Peyer's patch (tissue), 4 donors: ENCODE measurements at places on chromosomes 5 and 9. TPM values are rescaled to one million over a fixed set of nuclear protein-coding genes. Genes with fewer than 3 reads are reported as not detected.

The CCL21 gene
- total RNA-seq, result 85.2 TPM

The GABBR2 gene
- total RNA-seq, result not detected

The LECT2 gene
- total RNA-seq, result not detected

The QRFP gene
- not detected for total RNA-seq

The ZNF618 gene
- 26.4 TPM for total RNA-seq

The FUBP3 gene
- total RNA-seq, result 32.3 TPM

The ANKRD34B gene
- not detected for total RNA-seq

The LCN9 gene
- total RNA-seq, result not detected

The ANKRD55 gene
- 8.3 TPM for total RNA-seq

DNA sequence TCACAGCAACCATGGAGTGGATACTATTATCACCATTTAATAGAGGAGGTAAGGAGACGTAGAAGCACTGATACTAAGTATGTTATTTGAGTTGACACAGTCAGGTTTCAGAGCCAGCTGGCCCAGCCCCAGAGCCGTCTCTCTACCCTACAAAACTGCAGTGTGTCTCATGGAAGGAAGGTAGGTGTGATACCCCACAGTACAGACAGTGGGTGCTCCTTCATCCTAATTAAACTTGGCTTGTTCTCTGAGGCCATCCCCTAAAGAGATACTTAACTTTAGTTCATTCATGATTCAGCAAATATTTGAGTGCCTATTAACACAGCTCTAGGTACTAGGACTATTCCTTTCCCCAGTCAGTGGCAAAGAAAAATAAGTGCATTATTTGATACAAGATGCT lies 22.6 kb downstream of the PIP5K1B start:
- no peaks in the 10 kb centered on the region for H3K27me3 ChIP-seq
- no peaks in the 10 kb centered on the region for H3K36me3 ChIP-seq
- H3K4me1 ChIP-seq, result no peaks in the 10 kb centered on the region
- no peak for DNase-seq
- no peak overlapping the region for H3K4me3 ChIP-seq
- no peak overlapping the region for H3K27ac ChIP-seq

- no peak for DNase-seq
- H3K27ac ChIP-seq, result no peak overlapping the region
- no peaks in the 10 kb centered on the region for H3K36me3 ChIP-seq
- H3K4me1 ChIP-seq, result no peaks in the 10 kb centered on the region
- H3K27me3 ChIP-seq, result no peaks in the 10 kb centered on the region
- no peak overlapping the region for H3K4me3 ChIP-seq
Observed at GRCh38 chr5:5321137-5321536, 101.3 kb upstream of the ICE1 start.

DNA sequence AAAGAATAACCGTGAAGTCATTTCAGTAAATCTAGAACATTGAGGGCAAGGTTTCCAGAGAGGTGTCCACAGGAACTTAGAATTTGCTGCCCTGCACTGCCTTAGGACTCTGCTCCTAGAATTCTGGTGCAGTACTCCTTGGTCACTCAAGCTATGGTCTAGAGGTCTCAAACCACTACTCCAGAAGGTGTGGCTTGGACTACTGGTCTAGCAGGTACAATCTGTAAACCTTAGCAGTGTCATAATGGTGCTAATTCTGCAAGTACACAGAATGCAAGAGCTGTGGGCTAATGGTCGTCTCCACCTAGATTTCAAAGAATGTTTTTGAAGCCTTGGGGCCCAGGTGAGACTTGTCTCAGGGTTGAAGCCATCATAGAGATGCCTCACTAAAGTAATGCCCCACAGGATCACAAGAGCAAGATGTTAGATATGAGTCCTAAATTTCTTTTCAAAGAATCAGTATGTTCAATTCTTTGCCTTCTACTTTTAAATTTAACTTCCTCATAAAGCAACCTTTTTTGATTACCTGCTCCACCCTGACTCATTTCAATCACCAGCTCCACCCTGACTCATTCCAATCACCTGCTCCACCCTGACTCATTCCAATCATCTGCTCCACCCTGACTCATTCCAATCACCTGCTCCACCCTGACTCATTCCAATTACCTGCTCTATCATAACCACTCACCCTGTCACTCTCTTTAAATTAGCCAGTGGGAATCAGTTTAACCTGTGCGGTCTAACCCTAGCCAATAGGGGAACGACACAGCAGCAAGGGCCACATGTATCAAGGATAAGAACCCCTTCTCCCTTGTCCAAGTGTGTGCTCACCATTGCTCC lies 1111.8 kb upstream of the ACO1 start:
- no peaks in the 10 kb centered on the region for H3K27me3 ChIP-seq
- no peak overlapping the region for H3K4me3 ChIP-seq
- DNase-seq, result no peak
- H3K27ac ChIP-seq, result no peak overlapping the region

GRCh38 chr5:132176987-132177386 lies 50.7 kb downstream of the P4HA2 start:
- no peak overlapping the region for H3K27ac ChIP-seq
- H3K27me3 ChIP-seq, result no peaks in the 10 kb centered on the region
- no peaks in the 10 kb centered on the region for H3K36me3 ChIP-seq

- no peaks in the 10 kb centered on the region for H3K4me1 ChIP-seq
- no peak overlapping the region for H3K27ac ChIP-seq
- no peaks in the 10 kb centered on the region for H3K36me3 ChIP-seq
- no peaks in the 10 kb centered on the region for H3K27me3 ChIP-seq
Observed at GRCh38 chr9:12464910-12465512, 228.2 kb upstream of the TYRP1 start.

GRCh38 chr9:132637801-132638200 lies 32.0 kb downstream of the DDX31 start:
- no peak overlapping the region for H3K4me3 ChIP-seq
- no peaks in the 10 kb centered on the region for H3K4me1 ChIP-seq
- no peaks in the 10 kb centered on the region for H3K27me3 ChIP-seq
- H3K36me3 ChIP-seq, result peaks cover 22% of the 10 kb centered on the region
- no peak overlapping the region for H3K27ac ChIP-seq

DNA sequence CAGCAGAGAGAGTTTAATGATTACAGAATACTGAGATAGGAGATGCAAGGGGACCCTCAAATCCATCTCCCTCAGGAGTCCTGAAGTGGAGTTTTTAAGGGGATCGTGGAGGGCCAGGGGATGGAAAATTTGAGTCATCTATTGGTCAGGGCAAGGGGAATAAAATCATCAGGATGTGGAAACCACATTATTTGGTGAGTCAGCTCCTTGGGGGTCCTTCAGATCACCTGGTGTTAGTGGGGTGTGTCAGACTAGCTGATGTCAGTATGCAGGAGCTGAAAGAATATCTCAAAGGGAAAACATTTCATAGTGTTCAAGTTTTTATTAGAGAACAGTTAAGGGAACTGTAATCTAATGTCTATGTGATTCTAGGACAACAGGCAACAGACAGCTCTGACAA lies 183.0 kb upstream of the FTMT start:
- no peaks in the 10 kb centered on the region for H3K36me3 ChIP-seq
- H3K27me3 ChIP-seq, result no peaks in the 10 kb centered on the region
- H3K4me3 ChIP-seq, result no peak overlapping the region
- H3K4me1 ChIP-seq, result no peaks in the 10 kb centered on the region
- no peak overlapping the region for H3K27ac ChIP-seq
